ENCODE measurements at places on chromosomes 4 and X. TPM values are rescaled to one million over a fixed set of nuclear protein-coding genes. Genes with fewer than 3 reads are reported as not detected.
A peak's percentile ranks its signal among the peaks of the same experiment; 100 is the strongest.

- DNase-seq = no peak
Measured at GRCh38 chr4:33086331-33086925, 2366.3 kb downstream of the PCDH7 start.

DNA sequence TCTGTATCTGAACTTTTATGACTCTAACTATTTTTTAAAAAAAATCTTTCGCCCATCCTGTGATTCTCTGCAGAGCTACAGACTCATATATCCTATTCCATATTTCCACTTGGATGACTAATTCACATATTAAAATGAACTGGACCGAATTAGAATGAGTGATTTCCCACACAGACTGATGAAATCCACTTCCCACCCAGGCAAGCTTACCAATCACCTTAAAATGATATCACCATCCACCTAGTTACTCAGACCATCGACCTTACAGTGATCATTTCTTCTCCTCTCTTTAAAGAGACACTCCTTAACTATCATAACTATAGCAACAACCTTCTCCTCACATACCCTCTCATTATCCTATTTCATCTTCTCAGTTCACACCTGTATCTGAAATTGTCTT is 34.1 kb upstream of the GUCY1B1 start:
- DNase-seq = no peak

DNA sequence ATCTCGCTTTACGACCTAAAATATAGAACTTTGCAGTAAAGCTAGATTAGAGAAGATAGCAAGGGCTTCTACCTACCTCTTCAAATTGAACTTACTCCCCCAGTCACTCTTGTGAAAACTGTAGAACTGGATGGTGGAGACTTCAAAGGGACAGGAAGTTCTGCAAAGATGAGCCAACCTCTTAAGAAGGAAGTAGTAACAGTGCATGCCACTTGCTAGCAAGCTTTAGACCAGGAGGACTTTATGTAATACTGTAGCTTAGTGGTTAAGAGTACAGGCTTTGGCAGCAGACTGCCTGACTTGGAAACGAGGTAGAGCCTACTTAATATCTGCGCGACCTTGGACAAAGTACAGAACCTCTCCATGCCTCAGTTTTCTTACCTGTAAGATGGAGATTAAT is 27.5 kb upstream of the VBP1 start:
- DNase-seq = no peak

DNA sequence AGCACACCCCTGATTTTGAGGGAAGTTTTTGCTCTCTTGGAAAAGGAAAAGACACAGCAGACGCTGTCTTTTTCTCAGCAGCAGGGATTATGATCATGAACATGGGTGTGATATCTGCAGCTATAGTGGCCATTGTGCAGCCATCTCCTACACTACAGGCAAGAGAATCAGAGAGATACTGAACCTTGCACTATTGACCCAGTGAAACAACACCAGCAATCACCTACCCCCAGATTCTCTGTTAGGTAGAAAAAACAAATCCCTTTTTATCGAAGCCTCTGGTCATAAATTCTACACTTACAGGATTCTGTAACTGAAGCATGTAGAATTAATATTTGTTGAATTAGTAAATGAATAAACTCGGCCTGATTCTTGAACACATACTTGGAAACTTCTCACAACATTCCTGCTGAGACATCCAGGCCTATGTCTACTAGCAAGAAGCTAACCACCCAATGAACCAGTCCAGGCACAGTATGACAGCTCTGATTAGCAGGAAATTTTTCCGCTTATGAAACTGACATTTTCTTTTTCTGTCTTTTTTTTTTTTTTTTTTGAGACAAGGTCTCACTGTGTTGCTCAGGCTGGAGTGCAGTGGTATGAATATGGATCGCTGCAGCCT is 5.0 kb upstream of the AFAP1 start:
- no peak for DNase-seq

DNA sequence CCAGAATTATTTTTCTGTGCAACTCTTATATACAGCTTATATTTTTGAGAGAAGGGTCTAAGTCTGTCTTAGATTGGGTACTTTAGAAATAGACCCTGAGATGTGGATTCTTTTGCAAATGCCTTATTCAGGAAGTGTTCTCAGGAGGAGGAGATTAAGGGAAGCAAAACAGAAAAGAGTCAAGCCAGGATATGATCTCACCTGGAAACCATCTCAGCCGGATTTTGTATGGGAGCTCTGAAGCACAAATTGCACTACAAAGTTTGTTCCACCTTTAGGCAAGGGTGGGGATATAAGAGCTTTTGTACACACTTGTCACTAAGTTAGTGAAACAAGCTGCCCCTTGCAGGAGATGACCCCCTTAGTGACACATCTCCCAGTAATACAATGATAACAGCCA is 121.2 kb upstream of the GRPR start:
- DNase-seq = no peak

DNA sequence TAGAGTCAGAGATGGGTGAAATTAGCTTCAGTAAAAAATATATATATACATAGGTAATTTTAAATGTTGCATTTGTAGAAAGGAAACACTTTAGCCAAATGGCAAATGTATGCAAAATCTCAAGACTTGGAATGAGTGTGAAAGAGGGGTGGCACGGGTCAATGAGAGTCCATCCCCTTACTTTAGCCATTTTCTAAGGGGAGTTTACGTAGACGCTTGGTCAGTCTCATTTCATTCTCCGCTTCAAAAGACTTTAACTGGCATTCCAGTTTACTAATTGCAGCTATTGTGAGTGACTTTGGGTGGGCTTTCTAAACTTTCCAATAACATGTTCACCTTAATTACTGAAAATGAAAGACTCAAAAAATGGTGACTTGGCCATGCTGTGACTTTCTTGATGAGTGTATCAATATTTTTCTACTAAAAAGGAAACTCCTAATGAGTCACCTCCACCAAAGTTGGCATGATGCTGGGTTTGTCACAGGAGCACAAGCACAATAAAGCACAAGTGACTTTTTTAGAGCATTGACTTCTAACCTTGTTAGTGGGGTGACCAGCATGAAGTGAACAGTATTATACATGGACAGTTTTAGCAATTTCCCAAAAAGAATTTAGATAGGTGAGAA is 356.0 kb upstream of the RASGEF1B start:
- DNase-seq = no peak

DNA sequence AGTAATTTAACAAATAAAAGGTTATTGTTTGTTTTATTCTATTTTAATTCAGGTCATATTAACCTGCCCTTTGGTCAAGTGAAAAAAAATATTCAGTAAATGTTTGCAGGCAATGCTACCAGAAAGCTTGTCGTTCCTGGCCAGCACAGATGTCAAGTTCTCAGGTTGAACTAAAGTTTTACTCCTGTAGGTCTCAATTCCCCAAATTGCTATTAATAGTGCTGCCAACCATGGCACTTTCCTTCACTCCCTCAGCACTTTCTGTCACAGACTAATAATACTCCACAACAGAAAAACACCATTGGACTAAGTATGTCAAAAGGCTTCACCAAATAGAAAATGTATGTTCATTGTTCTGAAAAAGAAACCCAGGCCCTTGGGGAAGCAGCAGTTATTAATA is 79.2 kb upstream of the C4orf54 start:
- no peak for DNase-seq

DNA sequence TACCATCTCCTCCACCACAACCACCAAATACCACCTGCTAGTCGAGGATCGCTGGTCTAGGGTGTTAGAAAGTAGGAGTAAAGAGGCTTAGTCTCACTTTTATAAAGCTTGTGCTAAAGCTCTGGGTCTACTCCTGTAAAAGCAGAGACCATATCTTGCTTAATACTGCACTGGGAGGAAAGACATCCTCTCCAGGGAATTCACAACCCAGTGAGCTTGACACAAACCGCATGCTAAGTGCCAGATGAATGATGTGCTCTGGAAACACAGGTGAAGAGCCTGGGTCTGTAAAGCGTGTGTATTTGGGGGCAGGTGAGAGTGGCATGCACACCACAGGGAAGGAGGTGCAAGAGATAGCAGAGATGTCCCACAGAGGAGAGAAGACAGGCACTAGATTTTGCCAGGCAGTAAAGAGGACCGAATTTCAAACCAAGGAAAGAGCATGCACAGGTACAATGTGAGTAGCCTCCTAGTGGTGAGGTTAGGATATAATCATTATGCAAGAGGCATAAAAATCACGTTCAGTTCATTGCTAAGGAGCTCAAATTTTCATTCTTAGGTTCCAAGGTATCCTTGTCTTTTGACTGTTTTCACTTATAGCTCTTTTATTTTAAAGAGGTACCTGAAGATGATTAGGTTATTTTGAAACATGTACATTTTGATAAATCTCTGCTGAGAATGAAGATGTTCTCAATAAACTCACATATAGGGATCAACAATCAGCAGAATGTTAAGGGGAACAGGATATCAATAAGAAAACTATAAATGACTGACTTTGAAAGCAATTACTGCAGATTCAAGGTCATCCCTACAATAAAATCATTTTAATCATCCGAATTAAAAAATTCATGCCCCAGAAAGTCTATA is 20.7 kb downstream of the TAPT1 start:
- no peak for DNase-seq

GRCh38 chrX:51144828-51145442 is 187.7 kb upstream of the NUDT10 start:
- peak; percentile 26 for DNase-seq

DNA sequence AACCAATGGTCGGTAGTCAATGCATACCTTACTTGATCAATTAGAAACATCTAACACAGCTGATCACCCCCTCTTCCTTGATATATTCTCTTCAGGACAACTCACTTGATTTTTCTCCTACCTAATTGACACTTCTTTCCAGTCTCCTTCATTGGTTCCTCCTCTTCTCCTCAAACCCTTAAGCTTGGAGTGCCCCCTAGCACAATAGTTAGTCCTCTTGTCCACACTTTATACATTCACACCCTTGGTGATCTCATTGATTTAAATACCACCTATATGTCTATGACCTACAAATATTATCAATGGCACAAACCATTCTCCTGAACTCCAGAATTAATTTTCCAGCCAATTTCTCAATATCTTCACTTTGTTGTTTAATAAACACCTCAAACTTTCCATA is 724.0 kb downstream of the ADGRL3 start:
- DNase-seq = no peak

- DNase-seq = no peak
Measured at GRCh38 chr4:10893395-10893794, 208.8 kb upstream of the CLNK start.

GRCh38 chr4:57065730-57066482 is 44.3 kb downstream of the IGFBP7 start:
- no peak for DNase-seq

DNA sequence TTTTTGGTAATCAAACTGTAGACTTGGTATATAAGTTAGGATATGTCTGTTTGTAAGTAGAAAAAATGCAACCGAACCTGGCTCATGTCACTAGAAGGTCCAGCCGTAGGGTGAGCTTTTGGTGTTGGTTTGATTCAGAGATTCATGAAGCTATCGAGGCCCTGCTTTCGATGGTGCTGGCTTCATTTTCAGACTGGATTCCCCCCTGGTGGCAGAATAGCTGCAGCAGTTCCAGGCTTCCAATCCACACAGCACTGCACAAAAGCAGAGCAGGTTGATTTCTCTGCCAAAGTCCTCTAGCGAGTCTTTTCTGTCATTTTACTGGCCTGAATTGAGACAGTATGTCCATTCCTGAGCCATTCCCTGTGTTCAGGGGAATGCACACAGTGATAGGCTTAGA is 33.1 kb downstream of the PDK3 start:
- DNase-seq = no peak

- DNase-seq = no peak
Measured at GRCh38 chrX:118729042-118729652, 1.7 kb downstream of the IL13RA1 start.

GRCh38 chr4:155509555-155509954 is 132.8 kb upstream of the MAP9 start:
- no peak for DNase-seq

DNA sequence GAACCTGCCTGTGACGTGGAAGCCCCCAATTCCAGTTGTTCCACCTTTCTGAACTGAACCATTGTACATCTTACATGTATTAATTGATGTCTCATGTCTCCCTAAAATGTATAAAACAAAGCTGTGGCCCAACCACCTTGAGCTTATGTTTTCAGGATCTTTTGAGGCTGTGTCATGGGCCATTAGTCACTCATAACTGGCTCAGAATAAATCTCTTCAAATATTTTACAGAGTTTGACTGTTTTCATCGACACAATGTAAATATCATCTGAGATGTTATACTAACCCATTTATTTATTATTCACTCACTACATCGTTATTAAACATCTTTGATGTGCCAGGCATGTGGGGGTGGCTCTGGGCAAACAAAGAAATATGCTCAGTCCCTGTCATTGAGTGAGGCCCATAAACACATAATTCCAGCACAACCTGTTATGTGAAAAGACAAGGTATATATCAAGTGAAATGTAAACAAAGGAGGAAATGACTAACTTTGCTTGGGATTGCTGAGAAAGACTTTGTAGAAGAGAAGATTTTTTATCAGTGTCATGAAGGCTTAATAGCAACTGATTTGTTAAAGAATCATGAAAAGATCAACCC is 34.5 kb upstream of the PPM1K start:
- DNase-seq = no peak

GRCh38 chr4:89136525-89136924 is 25.2 kb downstream of the TIGD2 start:
- no peak for DNase-seq

- DNase-seq = no peak
Measured at GRCh38 chrX:47585273-47585672, 3.0 kb downstream of the TIMP1 start.

DNA sequence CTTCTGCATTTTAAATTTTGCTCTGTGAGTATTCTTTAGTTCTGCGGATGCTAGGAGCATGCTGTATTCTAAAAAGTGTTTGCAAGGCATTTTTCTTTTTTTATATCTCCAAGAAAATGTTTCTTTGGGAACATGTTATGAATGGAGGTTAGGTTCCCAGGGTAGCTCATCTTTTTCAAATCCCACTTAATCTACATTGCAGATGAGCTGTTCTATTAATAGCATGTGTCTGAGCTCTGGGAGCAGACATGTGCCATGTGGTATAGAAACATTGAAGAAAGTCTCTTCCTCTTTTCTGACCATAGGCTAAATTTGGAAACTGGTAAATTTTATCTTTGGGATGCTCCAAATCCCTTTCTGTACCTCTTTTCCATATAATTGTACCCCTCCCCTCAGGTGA is 23.2 kb downstream of the DIAPH2 start:
- DNase-seq = no peak

DNA sequence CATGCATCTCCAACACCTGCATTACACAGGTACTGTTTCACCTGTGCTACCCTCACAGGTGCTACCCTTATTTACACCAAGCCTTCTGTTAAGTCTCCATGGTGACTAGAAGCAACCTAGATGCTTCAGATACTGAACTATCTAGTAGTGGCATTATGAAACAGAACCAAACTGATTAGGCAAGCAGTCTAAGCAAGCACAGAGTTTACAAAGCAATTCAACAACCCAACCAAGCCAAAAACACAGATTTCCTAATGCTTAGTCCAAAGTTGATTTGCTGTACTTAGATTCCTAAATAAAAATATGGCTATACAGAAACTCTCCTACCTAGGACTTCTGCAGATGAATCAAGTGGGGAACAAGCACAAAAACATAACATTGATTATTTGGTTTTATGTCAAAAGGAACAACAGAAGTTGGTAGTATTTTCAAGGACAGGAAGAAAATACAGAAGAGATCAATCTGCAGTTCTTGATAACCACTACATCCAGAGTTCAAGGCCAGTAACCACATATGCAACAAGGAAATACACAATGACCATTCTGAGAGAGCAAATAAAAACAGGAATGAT is 3.2 kb downstream of the TAPT1 start:
- DNase-seq = no peak

GRCh38 chr4:931194-931959 is 739 bp downstream of the GAK start:
- peak; percentile 18 for DNase-seq

Gene YY2
- 1.1 TPM for total RNA-seq

Gene FAM241A
- total RNA-seq = 0.67 TPM

Gene MED28
- total RNA-seq = 60.0 TPM

Gene FDCSP
- not detected for total RNA-seq

Gene ADGRG2
- total RNA-seq = not detected

Gene PDE6B
- 10.3 TPM for total RNA-seq
